Vagina (tissue), 2 donors: ENCODE measurements at places on chromosomes 6 and 20.

GRCh38 chr20:58715391-58715800 lies 22.8 kb downstream of the NPEPL1 start:
- no peak for DNase-seq

DNA sequence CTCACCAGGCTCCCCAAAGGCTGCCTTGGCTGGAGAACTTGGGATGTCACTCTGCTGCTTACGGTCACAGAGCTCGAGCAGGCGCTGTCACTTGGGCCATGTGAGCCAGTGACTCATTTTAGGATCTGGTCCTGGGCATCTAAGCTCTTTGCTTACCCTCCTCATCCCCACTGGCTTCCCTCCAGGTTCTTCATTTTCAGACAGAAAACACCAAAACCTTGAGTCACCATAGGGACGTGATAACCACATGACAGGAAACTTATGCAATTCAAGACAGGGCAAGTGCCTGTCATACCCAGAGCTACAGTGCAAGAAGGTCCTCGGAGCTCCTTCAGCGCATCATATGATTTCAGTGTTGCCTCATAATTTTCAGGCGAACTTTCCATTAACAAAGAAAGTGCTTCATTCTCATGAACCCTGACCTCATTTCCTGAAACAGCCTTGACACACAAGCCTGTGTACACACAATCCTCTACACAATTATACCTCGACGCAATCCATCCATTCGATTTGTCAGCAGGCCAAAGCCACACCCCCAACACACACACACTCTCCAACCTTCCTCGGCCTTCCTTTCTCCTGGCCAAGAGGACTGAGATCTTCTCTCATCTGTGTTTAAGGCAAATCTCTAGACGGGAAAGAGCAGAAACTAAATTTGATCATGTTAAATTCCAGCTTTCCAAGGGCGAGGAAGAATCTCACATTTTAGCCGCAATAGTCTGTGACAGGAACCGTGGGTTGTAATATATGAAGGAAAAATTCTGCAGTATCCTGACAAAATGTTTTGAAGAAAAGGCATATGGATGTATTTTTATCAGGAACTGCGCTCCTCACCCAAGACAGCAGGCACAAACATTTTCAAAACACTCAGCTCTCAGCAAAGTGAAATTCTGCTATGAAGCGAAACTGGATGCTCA lies 25.3 kb downstream of the TBC1D7 start:
- DNase-seq, result no peak

GRCh38 chr6:36674942-36675341 lies 3.6 kb upstream of the CDKN1A start:
- DNase-seq, result no peak

- no peak for DNase-seq
Measured at GRCh38 chr20:63173552-63174191, 42.3 kb downstream of the YTHDF1 start.
